ENCODE measurements at places on chromosomes 2 and 18.

DNA sequence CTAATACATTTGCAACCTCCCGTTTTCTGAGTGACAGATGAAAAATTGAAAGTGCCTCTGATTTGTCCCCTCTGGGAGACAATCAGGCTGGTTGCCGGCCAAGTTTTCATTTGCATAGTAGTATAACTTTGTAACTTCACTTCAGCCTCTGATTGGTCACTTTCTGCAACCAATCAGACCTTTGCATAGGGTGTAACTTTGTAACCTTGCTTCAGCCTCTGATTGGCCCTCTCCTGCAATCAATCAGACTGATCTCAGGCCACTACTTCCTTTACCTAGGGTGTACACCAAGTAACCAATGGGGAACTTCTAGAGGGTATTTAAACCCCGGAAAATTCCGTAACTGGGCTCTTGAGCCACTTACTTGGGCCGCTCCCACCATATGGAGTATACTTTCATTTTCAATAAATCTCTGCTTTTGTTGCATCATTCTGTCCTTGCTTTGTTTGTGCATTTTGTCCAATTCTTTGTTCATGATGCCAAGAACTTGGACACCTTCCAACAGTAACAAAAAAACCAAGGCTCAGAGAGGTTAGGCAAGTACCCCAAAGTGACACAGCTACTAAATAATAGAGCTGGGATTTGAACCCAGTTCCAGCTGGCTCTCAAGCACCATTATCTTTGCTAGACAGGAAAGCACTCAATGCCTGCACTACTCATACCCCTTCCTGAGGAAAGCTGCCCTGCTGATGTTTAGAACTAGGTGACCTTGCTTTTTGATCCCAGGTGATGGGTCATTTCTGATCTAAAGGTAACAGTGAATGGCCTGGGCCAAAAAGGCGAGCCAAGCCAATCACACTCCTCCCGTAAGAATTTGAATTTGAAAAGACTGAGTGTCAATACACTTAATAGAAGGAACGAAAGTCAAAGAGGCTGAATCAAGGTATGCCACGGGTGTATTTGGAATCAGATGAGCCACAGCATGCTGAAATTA, 10.9 kb upstream of the MYOM1 start:
- no peak for DNase-seq

GRCh38 chr2:143402451-143402850, 273.2 kb downstream of the ARHGAP15 start:
- no peak for DNase-seq

GRCh38 chr2:26130763-26131162, 42.1 kb upstream of the GAREM2 start:
- no peak for DNase-seq

DNA sequence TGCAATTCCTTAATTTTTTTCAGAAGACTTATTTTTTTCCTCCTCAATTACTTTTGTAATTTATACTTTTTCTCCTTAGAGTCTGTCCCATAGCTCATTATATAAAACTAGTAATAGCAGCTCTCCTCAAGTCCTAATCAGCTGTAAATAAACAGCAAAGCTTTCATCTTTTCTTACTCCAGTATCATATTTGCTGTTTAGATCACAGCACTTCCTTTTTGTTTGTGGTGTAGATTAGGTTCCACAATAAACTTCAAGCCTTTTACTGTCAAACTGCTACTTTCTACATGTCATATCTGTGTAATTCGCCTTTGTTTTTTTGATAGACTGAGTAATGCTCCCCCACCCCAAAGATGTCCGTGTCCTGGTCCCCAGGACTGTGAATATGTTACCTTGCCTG, 25.5 kb downstream of the GCG start:
- DNase-seq = no peak

- no peak for DNase-seq
Observed at GRCh38 chr2:59969161-59969560, 584.3 kb downstream of the BCL11A start.

GRCh38 chr2:174535757-174536703, 49.2 kb upstream of the GPR155 start:
- no peak for DNase-seq

DNA sequence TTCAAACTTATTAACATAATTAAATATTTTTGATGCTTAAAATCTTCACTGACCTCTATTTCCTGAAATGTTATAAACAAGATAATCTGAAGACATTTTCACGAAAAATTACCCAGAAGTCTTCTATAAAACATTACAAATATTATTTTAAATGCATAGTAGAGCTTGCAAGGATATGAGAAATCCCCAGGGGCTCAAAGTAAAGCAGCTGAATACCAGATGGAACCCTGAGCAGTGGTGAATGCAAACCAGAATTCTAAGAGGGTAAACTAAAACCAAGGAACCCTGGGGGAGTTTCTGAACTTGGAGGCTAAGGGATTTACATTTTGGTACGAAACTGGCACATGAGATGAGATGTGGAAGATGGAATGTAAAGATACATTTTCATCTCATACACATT, 83.6 kb downstream of the FSHR start:
- no peak for DNase-seq

DNA sequence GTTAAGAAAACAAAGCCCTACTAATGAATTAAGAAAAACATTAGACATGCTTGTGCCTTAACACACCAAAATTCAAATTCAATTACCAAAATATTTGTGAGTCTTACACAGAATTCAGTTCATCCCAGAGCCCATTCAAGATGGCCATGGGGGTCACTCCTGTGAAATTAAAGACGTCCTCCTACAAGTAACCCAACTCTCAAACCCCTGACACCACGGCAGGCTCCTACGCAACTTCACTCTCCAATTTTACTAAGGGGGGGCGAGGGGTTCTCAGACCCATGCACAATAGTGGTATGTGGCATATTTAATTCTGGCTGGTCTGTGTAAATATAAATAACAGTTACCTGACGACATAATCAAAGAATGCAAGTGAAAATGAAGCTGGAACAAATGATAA, 5.0 kb downstream of the ZNF516 start:
- DNase-seq = no peak

- DNase-seq = no peak
Observed at GRCh38 chr18:37779220-37779619, 213.6 kb upstream of the CELF4 start.

- no peak for DNase-seq
Observed at GRCh38 chr2:29047083-29047845, 27.1 kb downstream of the PCARE start.

GRCh38 chr2:99255491-99256318, at the start of gene LYG2:
LYG2 (minus strand) TSS chr2:99255666; CDS start chr2:99254260, 1,406 bp downstream.
- no peak for DNase-seq

GRCh38 chr18:40371673-40372072, 1583.4 kb upstream of the PIK3C3 start:
- no peak for DNase-seq
